ENCODE measurements at places on chromosomes 6 and 20. TPM values are rescaled to one million over a fixed set of nuclear protein-coding genes. Genes with fewer than 3 reads are reported as not detected.

DNA sequence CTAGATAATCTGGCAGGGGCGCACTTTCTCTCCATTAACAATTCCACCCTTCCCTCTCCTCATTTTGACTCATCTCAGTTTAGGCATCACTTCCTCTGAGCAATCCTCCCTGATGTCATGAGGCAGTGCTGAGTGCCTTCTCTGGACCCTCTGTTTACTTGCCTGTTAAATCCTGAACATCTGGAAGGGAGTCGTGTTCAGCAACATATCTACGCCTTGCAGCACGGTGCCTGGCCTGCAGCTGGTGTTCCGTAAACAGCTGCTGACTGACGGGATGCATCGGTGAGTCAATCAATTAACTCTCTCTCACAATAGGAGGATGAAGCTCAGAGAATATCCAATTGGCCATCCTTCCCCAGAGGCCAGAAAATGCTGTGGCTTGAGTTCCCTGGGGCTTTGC lies 613.5 kb downstream of the PTPRT start:
- H3K36me3 ChIP-seq: no peaks in the 10 kb centered on the region
- no peaks in the 10 kb centered on the region for H3K27me3 ChIP-seq
- no peaks in the 10 kb centered on the region for H3K4me1 ChIP-seq
- no peak overlapping the region for H3K27ac ChIP-seq

CALHM5 gene
- total RNA-seq: 3.7 TPM

DNA sequence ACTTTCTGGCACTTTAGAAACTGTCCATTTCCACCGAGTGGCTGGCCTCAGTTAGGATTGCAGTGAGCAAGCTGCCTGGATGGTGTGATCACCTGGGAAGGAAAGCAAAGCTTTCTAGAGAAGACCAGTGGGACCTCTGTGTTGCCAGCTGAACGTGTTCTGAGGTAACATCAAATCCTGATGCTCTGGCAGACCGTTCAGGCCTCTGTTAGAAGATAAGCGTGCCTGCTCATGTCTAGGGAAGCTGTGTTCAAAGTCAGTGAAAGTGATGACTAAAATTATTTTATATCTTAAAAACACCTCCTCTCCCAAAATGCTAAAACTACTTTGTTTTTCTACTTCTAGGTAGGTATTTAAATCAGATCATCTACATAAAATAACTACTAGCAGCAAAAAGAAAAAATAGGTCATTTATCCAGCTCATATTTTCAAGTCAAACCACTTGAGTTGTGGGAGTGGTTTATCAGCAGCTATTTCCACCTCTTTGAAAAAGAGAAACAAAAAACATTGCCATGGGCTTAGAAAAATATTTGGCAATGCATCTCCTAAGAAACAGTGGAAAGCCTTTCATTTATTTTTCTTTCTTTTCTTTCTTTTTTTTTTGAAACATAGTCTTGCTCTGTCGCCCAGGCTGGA lies 54.8 kb downstream of the CEP43 start:
- no peaks in the 10 kb centered on the region for H3K4me1 ChIP-seq
- H3K27ac ChIP-seq: no peak overlapping the region

CALHM4 gene
- total RNA-seq: not detected

DNA sequence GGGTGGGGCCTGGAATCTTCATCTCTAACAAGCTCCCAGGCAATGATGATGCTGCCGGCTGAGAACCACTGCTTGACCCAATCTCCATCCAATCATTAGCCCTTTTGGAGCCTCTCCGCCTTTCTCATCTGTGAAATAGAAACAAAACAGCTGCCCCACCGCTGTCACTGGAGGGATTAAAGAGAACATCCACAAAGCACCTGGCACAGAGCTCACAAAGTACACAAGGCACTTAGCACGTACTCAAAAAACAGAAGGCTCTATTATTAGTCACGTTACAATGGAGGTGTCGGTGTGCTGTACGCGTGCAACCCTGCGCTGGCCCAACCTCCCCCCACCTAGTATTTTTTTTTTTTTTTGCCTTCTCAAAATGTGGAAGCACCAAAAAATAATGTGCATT lies 213.5 kb upstream of the ARID1B start:
- H3K4me3 ChIP-seq: no peak overlapping the region
- peaks cover 4% of the 10 kb centered on the region for H3K27me3 ChIP-seq
- no peak overlapping the region for H3K27ac ChIP-seq
- H3K4me1 ChIP-seq: peaks cover 2% of the 10 kb centered on the region

LINC00237 gene
- total RNA-seq: 0.18 TPM

DNA sequence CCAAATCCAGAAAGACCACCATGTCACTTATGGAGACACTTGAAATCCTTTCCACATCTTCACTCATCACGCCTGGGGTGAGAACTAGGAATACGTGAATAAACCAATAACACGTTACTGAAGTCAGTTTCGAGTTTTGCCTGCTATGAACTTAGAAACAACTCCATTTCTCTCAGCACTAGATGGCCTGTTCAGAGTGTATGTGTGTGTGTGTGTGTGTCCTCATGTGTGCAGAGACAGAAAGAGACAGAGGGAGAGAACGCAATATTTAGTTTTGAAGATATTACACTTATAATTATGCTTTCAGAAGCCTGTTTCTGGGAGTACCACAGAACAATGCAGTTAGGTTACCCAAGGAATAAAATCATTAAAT lies 81.2 kb upstream of the CCN6 start:
- no peaks in the 10 kb centered on the region for H3K27me3 ChIP-seq
- DNase-seq: peak; percentile 55
- no peaks in the 10 kb centered on the region for H3K36me3 ChIP-seq
- no peak overlapping the region for H3K4me3 ChIP-seq
- peak overlapping the region; percentile 88 for H3K27ac ChIP-seq

Data from muscle of leg (tissue), 16 donors.